ENCODE measurements at places on chromosomes 16 and 17.

DNA sequence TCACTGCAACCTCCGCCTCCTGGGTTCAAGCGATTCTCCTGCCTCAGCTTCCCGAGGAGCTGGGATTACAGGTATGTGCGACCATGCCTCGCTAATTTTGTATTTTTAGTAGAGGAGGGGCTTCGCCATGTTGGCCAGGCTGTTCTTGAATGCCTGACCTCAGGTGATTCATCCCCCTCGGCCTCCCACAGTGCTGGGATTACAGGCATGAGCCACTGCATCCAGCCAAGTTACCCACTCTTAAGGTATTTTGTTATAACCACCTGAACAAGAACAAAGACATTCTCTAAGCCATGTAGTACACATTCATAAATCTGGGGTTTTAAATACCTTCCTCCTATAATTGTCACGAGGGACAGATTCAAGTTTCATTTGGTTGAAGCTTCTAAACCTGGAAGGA is 12.3 kb upstream of the TMEM170A start:
- DNase-seq, result no peak

DNA sequence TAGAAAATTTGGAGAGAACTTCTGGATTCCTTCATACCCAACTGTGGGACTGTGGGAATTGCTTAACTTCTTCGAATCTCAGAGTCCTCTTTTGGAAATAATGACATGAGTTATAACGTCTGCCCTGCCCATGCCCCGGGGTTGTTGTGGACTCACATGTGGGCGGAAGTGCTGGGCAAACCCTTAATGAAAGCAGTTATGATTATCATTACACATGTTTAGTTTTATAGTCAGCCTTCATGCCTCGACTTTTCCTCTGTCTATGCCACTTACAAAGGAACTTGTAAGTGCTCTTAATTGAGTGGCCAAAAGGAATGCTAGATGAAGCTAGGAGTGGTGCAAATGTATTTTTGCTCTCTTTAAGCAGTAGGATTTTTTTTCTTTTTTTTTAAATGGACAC is 3.9 kb downstream of the KRT27 start:
- DNase-seq, result no peak

- DNase-seq, result peak; percentile 85
Observed at GRCh38 chr16:84266451-84266850, 26.6 kb upstream of the KCNG4 start.

GRCh38 chr17:32926183-32926582 is 1.8 kb upstream of the TMEM98 start:
- no peak for DNase-seq

GRCh38 chr16:23343643-23344612 is 41.8 kb downstream of the SCNN1B start:
- DNase-seq, result no peak

GRCh38 chr16:12318661-12319427 is 342.3 kb downstream of the SNX29 start:
- no peak for DNase-seq

DNA sequence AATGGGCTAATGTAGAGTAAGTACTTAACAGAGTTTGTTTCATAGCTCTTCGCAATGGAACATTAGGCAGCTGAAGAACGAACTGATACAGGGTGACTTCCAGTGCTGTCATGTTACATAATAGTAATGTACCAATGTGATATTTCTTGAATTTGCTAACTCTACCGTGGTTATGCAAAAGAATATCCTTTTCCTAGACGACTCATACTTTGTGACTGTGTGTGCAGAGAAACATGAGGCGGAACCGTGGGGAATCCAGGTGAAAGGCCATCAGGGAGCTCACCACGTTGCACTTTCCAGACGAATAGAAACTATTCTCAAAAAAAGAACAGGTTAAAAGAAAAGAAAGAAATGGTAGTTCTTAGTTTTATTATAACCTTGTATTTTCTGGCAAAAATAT is 13.2 kb downstream of the NOB1 start:
- no peak for DNase-seq

- DNase-seq, result no peak
Observed at GRCh38 chr17:31392856-31393748, 1.6 kb downstream of the RAB11FIP4 start.

DNA sequence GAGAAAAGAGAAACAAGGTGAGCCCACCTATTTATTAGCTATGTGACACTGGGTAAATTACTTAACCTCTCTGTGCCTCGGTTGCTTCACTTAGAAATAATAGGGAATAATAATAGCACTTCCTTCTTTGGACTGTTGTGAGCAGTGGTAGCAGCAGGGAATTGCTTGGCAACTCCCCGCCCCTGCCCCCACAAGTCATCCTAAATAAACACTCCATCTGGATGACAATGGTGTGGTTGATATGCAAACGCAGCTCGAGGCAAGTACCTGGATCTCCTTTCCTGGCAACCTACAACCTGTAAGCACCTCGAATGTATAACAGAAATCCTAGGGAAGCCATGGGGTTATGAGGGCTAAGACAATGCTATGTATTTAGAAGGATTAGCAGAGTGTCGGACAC is 9.1 kb downstream of the TEKT3 start:
- DNase-seq, result no peak

- no peak for DNase-seq
Observed at GRCh38 chr16:73159296-73159695, 111.4 kb upstream of the ZFHX3 start.

GRCh38 chr16:31695667-31696066 is 168.0 kb downstream of the AHSP start:
- no peak for DNase-seq

DNA sequence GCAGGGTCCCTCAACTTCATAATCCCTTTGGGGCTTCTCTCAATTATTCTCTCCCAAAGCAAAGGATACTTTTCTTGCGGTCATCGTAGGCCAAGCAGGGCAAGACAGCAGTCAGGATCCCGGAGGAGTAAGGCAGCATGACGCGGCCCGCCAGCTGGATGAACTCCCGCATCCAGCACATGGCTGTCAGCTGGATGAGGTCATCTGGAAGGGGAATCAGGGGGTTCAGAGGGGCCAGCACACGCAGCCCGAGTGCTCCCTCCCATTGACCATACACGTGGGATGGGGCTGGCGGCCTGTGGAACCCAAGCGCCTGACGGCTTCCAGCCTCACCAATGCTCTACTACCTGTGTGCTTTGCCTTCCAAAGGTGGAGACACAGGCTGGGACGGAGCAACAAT is 19.2 kb downstream of the VAC14 start:
- no peak for DNase-seq

DNA sequence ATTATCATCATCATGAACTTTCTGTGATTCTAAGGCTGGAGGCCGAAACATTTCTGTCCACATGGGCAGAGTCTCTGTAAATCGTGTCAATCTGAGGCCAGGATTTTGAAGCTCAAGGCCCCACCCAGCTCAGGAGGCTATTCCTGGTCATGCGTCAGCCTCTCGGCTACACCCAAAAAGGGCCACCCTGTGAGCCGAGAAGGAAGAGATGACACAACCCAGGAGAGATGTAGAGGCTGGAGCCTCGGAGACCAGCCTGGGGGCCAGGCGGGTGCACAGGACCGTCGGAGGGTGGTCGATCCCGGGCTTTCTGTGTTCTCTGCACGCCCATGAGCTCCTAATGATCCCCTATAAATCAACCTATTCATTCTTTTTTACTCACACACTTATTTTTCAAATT is 1.1 kb upstream of the CACNG1 start:
- no peak for DNase-seq

GRCh38 chr16:23074423-23074822 is 74.8 kb downstream of the USP31 start:
- no peak for DNase-seq

- DNase-seq, result no peak
Observed at GRCh38 chr17:63926164-63926563, 6.0 kb downstream of the CD79B start.

DNA sequence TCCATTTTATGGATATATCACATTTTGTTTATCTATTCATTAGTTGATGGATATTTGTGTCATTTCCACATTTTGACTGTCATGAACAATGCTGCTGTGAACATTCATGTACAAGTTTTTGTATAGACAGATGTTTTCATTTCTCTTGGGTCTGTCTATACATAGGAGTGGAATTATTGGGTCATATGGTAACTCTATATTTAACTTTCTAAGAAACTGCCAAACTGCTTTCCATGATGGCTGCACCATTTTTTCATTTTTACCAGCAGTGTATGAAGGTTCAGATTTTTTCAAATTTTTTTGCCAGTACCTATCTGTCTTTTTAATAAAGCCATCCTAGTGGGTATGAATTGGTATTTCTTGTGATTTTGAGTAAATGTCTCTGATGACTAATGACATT is 15.5 kb downstream of the NFAT5 start:
- no peak for DNase-seq

GRCh38 chr17:35531160-35531559 is 6.3 kb downstream of the SLFN12L start:
- no peak for DNase-seq

- no peak for DNase-seq
Observed at GRCh38 chr17:15087946-15088345, 177.2 kb downstream of the PMP22 start.

DNA sequence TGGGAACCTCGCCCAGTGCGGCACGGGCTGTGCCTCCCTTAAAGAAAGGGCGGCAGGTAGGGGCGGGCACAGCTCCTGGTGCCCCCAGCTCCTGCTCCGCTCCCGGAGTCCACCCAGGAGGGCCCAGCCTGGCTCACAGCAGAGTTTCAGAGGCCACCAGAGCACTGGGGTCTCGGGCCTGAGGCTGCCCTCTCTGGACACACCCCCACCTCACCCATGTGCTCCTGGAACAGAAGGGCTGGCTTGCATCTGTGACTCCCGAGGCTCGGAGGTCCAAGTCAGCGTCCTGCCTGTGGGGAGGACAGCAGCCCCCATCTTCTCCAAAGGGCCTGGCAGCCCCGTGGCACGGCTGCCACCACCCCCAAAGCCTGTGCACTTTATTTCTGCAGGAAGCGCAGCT is 62.7 kb downstream of the RBFOX3 start:
- peak; percentile 27 for DNase-seq

- DNase-seq, result no peak
Observed at GRCh38 chr17:77782201-77782600, 176.3 kb upstream of the TNRC6C start.

- no peak for DNase-seq
Observed at GRCh38 chr16:19683453-19684236, 34.4 kb downstream of the KNOP1 start.

- no peak for DNase-seq
Observed at GRCh38 chr16:64654178-64654577, 467.7 kb downstream of the CDH11 start.

GRCh38 chr16:29996766-29997250 is 767 bp downstream of the INO80E start:
- no peak for DNase-seq

GRCh38 chr17:79930062-79930876 is 91.0 kb upstream of the CBX4 start:
- peak; percentile 85 for DNase-seq

DNA sequence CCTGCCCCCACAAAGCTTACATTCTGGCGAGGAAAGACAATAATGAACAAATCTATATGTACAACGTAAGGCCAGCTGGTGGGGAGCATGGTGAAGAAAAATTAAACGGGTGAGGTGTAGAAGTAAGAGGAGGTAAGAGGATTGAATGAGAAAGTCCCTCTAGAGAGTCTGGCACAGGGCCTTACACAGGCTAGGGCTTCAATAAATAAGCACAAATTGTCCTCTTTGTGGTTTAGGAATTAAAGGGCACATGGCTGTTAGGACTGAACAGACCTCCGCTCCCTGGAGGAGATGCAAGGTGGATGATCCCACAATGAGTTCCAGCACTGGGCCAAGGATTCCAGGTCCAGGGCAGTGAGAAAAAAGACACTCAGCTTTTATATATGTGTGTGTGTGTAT is 43.1 kb upstream of the HAPSTR1 start:
- DNase-seq, result no peak

DNA sequence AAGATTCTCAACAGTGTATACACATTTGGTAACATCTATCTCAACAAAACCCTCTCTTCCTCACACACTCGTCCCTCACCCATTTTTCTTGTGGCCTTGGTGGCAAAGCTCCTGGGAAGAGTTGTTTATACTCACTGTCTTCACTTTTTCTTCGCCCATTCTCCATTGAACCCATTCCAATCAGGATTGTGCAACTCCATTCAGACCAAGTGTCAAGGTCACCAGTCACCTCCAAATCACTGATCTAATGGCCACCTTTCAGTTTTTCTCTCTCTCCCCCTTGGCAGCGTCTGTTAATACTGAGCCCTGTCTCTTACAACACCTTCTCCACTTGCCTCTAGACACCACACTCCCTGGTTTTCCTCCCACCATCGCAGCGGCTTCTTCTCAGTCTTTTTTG is 8.6 kb upstream of the SLC13A5 start:
- no peak for DNase-seq

DNA sequence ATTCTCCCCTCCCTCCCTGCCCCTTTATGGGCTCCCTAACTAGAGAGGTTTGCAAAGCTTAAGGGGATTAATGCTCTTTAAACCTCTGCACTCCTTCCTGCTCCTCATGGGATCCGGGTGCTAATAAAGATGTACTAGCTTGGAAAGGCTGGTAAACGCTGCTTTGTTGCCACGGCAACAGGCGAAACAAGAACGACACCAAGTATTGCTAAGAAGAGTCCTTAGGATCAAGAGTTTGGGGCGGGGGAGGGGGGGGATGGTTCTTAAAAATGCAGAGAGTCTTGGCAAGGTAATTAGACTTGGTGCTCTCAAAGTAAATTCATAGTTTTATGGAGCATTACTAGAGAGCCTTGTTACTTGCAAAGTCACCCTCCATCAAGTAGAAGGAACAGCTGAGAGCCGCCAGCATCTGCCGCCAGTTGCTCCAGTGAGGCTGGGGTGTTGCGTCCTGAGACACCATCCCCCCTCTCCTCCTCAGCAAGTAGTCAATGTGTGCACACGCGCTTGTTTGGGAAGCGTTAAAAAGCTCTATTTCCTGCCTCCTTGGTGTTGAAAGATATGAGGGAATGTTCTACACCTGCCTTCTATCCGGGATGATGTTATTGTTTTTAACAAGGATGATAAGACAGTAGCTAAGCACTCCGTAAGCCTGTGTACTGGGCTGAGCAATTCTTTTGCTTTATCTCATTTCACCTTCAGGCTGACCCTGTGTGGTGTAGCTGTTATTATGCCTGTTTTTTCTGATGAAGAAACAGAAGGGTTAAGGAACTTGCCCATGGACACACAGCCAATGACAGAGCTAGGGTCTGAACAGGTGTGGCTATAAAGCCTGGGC is 190.9 kb downstream of the CCDC182 start:
- peak; percentile 36 for DNase-seq

DNA sequence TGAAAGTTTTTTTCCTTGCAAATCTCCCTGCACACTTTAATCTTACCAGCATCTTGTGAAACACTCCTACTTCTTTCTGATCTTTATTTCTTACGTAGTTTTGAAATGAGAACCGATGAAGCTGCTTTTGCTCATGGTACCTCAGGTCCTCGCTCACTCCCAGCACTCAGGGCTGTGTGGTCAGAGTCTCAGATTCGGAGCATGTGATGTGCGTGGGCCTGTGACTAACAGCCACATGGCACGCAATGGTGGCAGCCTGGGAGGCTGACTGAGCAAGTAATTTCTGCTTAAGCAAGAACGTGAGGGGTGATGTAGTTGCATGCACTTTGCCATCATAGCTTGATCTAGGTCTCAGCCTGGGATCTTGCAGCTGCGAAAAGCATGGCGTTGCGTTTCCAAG is 624.3 kb downstream of the MAF start:
- DNase-seq, result no peak

- peak; percentile 93 for DNase-seq
Observed at GRCh38 chr16:50245417-50246298, 20.7 kb upstream of the ADCY7 start.
